ENCODE measurements at places on chromosomes 2 and 18.

GRCh38 chr2:107418708-107419107 is 408.0 kb upstream of the RGPD4 start:
- DNase-seq, result no peak

- peak; percentile 23 for DNase-seq
Observed at GRCh38 chr2:96806468-96807126, 9.5 kb upstream of the CNNM3 start.

DNA sequence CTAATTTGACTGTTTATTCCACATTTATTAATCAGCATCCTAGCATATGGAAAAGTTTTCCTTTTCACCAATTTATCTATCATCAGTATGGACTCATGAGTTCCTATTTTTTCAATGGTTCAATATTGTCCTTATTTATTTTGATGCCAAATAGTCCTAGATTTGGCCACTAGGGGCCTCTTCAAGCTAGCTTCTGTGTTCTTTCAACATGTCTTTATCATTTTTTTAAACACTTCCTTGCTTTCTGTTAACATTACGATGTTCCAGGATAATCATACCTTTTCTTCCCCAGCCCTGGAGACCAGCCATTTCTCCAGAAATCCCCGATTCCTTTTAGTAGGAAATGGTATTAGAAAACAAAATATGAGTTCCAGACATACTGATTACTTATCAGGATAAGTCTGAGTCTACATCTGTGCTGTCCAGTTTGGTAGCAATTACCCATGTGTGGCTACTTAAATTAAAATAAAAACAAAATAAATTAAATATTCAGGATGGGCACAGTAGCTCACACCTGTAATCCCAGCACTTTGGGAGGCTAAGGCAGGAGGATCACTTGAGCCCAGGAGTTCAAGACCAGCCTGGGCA is 70.6 kb downstream of the RPE start:
- DNase-seq, result no peak

- DNase-seq, result no peak
Observed at GRCh38 chr2:11652553-11652952, 17.4 kb downstream of the NTSR2 start.

GRCh38 chr2:129575431-129575830 is 404.0 kb upstream of the RAB6C start:
- DNase-seq, result no peak

GRCh38 chr2:174263997-174264396 is 15.7 kb upstream of the OLA1 start:
- DNase-seq, result no peak

DNA sequence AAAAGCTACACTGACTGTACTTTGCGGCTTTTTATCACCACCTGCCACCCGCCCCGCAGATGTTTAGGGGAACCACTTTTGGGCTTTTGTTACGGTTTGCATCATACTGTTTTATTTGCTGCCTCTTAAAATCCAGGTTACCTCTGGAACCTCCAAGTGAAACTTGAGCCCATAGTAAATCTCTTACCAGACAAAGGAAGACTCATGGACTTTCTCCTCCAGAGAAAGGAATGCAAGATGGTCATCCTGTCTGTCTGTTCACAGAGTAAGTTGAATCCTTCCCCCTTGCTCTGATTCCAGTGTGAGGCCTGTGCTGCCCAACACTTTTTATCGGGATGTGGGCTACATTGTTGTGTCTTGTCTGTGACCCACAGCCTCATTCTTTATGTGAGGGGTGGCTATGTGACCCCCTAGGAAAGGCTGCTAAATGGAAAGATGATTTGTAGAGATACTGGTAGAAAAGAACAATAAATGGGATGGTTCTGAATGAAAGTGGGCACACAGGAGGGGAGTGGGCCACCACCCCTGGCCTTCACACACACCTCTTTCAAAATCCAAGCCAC is 23.3 kb downstream of the RMC1 start:
- DNase-seq, result no peak

- no peak for DNase-seq
Observed at GRCh38 chr2:190482451-190482850, 52.1 kb downstream of the NEMP2 start.

- no peak for DNase-seq
Observed at GRCh38 chr18:41917181-41917580, 37.9 kb upstream of the PIK3C3 start.

GRCh38 chr2:15359716-15360531 is 201.2 kb downstream of the NBAS start:
- DNase-seq, result no peak

- no peak for DNase-seq
Observed at GRCh38 chr2:231467613-231468530, 3.6 kb upstream of the NCL start.

GRCh38 chr18:37393945-37394609 is 171.5 kb downstream of the CELF4 start:
- DNase-seq, result no peak

DNA sequence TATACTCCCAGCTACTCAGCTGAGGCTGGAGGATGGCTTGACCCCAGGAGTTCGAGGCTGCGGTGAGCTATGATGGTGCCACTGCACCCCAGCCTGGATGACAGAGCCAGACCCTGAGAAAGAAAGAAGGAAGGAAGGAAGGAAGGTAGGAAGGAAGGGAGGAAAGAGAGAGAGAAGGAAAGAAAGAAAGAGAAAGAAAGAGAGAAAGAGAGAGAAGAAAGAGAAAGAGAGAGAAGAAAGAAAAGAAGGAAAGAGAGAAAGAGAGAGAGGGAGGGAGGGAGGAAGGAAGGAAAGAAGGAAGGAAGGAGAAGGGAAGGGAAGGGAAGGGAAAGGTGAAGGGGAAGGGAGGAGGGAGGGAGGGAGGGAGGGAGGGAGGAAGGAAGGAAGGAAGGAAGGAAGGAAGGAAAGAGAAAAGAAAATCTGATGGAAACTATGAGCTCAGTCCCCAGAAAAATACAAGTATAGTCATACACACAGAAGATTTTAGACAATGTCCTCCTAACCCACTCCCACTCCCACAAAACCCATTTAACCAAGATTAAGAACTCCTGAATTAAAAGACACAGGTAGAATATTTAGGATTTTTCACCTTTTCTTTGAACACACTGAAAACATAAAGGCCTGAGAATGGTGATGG is 15.6 kb downstream of the FZD7 start:
- DNase-seq, result no peak

Data from CD4-positive, alpha-beta T cell treated with Interferon gamma for 1 hour (primary cell).